ENCODE measurements at places on chromosomes 1 and 21. TPM values are rescaled to one million over a fixed set of nuclear protein-coding genes. Genes with fewer than 3 reads are reported as not detected.

DNA sequence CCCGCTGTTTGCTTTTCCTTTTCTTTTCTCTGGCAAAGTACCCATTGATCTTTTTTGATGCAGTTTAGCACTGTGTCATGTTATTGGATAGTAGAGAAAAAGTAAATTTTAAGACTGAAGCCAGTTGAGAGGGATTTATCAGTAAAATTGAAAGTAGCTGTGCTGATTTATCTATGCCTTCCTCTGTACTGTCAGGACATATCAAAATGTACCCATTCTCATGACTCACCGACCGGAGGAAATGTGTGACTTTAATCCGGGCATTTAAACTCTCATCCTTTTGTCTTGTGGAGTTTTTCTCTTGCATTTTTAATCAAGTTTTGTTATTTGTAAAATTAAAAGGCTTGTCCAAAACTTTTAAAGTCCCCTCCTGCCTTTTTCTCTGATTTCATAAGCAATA, 276.6 kb upstream of the FMN2 start:
- no peak for DNase-seq

- DNase-seq = no peak
These were observed 117.7 kb upstream of the DSCAM start for GRCh38 chr21:40964691-40965090.

- DNase-seq = no peak
These were observed 34.9 kb downstream of the IGSF21 start for GRCh38 chr1:18142471-18142870.

DNA sequence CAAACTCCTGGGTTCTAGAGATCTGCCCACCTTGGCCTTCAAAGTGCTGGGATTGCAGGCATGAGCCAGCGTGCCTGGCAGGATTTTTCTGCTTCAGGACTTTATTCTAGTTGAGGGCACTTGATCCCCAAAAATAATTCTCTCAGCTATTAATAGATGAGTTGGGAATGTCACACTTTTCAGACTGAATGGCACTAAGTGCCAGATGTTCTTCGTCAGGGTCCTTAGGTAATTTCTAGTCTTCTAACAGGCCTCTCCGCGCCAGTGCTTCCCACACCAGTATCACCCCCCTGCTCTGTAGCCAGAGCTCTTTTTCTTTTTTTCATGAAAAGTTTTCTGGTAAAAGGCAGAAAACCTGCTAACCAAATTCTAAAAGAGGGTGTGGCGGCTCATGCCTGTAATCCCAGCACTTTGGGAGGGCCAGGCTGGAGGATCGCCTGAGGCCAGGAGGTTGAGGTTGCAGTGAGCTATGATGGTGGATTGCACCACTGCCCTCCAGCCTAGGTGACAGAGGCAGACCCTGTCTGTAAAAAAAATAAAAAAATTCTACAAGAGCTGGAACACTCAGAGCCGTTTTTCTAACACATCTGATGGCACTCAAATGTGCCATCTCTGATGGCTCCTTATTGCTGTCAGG, 6.1 kb upstream of the SARS1 start:
- no peak for DNase-seq

GRCh38 chr1:195188821-195189220, 1419.4 kb downstream of the KCNT2 start:
- DNase-seq = no peak

DNA sequence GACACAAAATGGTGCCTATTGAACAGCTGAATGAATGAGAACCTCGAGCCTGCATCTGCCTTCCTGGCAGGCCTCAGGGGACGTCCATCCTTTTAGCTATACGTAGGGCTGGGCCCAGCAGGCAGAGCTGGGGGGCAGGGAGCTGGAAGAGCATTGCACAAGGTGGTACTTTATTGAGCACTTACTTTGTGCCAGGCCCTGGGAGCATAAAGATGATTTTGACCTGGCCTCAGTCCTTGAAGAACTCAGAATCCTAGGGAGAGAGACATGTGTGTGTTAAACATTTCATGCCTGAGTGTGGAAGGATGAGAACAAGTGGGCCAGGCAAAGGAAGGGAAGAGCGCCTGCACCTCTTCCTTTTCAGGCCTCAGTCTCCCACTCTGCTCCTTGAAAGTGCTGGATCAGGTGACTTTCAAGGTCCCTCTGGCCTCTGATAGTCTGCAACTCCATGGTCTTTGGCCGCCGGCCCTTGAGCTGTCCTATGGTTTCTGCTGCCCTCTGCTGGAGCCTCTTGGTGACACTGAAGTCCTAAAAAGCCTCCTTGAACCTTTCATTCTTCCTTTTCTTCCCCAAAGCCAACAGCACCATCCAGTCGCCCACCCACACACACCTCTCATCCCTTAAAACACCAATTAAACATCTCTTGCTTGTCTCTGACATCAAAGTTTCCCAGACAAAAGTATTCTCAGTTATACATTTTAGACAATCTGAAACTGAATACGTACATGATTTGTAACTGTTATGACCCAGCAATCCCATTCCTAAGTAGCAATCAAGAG, 3.5 kb upstream of the PEAR1 start:
- peak; percentile 30 for DNase-seq

- no peak for DNase-seq
These were observed 12.7 kb downstream of the RNF207 start for GRCh38 chr1:6218375-6219164.

The AADACL4 gene
- not detected for total RNA-seq

The IL20 gene
- not detected for total RNA-seq

The CRYAA gene
- not detected for total RNA-seq

The GIPC2 gene
- 0.09 TPM for total RNA-seq

The C1orf53 gene
- not detected for total RNA-seq

The DNAJC28 gene
- 0.58 TPM for total RNA-seq

Measured in T-cell (primary cell).